T-helper 2 cell (primary cell): ENCODE measurements at places on chromosomes 12 and 14.

- DNase-seq = no peak
Observed at GRCh38 chr12:112842441-112842840, 50.9 kb downstream of the RPH3A start.

DNA sequence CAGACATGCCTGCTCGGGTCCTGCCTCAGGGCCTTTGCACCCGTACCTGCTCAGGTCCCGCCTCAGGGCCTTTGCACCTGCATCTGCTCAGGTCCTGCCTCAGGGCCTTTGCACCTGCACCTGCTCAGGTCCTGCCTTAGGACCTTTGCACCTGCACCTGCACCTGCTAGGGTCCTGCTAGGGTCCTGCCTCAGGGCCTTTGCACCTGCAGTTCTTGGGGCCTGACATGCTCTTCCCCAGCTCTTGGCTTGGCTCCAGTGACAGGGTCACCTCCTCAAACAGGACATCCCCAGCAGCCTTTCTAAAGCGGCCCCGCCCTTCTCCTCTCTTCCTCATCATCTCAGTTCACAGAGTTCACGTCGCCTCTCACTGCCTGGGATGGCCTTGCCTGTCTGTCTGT, 54.9 kb upstream of the NCOR2 start:
- no peak for DNase-seq

- no peak for DNase-seq
Observed at GRCh38 chr12:3651585-3652424, 101.1 kb downstream of the CRACR2A start.

DNA sequence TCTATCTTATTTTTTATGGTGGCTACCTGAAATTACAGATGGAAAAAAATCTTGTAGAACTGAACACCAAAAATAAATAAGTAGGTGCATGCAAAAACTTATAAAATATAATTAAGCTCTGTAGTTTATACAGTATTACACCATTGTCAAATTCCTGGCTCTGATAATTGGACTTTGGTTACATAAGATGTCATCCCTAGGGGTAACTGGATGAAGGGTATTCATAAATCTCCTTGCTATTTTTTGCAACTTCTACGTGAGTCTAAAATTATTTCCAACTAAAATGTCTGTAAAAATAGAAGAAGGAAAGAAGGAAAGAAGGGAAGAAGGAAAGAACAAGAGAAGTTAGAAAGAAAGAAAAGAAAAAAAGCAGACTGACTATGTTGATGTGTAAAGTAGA, 716.6 kb downstream of the BCL11B start:
- no peak for DNase-seq

GRCh38 chr12:92096346-92097136, 49.1 kb downstream of the BTG1 start:
- DNase-seq = no peak

- DNase-seq = peak; percentile 53
Observed at GRCh38 chr12:121036810-121037326, 2.2 kb downstream of the OASL start.

- DNase-seq = no peak
Observed at GRCh38 chr12:88428350-88428749, 151.9 kb downstream of the KITLG start.

- no peak for DNase-seq
Observed at GRCh38 chr12:26195641-26196420, 458 bp downstream of the SSPN start.

DNA sequence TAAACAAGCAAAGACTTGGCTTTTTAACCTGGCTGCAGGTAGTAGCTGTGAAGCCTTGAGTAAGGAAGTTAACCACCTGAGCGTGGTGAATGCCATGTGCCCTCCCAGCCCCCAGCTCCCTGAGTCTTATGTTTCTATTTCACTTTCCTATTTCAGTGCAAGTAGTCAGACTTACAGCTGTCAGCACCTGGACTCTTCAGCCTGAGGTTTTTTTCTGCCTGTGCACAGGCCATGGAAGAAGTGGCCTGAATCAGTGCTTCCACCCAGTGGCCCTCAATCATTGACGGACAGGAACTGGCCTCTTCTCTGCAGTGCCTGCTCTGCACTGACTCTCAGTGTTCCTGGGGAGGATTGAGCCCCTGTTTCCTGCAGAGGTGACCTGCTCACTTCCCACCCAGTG, 796.4 kb downstream of the MED13L start:
- no peak for DNase-seq

DNA sequence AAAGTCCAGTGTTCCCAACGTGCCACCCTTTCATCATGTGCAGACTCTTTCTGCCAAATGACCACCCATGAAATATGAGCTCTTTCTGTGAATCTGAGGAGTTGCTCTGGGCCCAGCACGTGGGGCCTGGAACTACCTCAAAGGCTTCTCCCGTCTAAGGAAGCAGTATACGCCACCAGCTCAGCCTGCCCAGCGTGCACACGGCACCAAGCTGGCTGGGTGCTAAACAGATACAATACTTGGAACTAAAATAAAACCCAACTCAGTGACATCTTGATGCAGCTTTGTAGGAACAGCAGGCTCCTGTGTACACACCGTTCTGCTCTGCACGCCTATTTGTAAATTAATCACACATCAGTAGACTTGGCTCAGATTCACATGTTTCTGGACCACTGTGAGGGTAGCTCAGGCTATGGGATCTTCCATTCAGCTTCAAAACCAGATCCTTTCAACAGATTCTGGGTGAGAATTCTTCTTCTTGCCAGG, 74.8 kb downstream of the ARL6IP4 start:
- no peak for DNase-seq

GRCh38 chr12:129195081-129195480, 341.8 kb downstream of the GLT1D1 start:
- no peak for DNase-seq
